Naive thymus-derived CD8-positive, alpha-beta T cell (primary cell): ENCODE measurements at places on chromosomes 7 and 10.

- no peak for DNase-seq
Measured at GRCh38 chr7:17772581-17773288, 167.6 kb downstream of the SNX13 start.

GRCh38 chr7:141876371-141876770 lies 35.1 kb upstream of the PRSS37 start:
- DNase-seq: no peak

GRCh38 chr7:2209146-2209960 lies 23.4 kb downstream of the MAD1L1 start:
- peak; percentile 30 for DNase-seq

GRCh38 chr7:115825456-115826115 lies 205.0 kb downstream of the TFEC start:
- DNase-seq: no peak

GRCh38 chr7:28953633-28954032 lies 4.5 kb downstream of the TRIL start:
- DNase-seq: no peak

GRCh38 chr7:29331163-29331562 lies 136.6 kb downstream of the CHN2 start:
- DNase-seq: no peak

DNA sequence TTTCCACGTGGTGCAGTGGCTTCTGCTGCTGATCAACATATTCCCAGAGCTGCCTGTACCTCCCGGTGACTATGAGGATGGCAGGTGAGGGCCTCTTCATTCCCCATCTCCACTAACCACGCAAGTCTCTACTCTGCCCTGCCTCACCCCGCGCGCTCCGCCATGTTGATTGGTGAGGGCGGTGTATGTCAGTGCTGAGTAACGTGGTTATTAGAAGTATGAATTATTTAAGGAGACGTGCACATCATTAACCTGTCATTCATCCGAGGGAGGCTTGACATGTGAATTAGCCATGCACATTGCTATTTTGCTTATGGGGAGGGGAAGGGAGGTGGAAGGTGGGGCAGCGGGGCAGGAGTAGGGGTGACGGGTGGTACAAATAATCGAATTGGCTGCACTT lies 138.6 kb downstream of the SORCS3 start:
- no peak for DNase-seq

GRCh38 chr10:118012952-118013525 lies 33.7 kb downstream of the RAB11FIP2 start:
- no peak for DNase-seq

DNA sequence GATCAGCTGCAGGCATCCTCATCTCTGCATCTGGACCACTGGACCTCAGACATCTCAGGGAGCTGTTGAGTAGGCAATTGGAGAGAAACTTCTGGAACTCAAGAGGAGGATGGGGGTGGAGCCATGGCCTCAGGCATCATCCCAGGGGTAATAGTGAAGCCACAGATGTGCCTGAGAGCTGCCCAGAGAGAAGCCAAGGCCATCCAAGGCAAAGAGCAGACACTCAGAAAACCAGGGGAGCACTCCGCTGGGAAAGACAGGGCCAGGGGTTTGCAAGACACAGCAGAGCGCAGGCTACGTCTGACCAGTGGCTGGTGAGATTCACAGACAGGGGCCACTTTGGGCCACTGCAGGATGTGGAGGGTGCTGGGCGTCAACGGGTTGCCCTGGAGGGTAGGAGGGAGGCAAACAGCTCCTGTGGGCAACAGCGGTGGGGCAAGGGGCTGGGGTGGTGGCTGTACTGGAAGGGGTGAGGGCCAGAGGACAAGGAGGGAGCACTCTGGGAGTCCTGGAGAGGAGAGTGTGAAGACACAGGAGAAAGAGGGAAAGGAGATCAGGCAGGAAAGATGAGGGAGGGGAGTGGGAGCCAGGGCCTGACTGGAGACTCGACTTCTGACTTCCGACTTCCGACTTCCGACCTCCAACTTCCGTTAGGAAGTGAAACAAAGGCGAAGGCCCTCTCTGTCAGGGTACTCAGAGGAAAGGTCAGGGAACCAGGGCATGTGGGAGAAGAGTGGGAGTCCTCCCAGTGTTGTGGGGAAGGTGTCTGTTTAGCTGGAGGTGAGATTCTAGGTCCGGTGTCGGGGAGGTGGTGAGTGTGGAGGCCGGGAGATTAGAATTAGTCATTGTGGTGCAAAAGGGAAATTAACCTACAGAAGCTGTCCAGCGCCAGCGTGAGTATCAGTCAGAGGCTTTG lies 69.7 kb upstream of the ANTXRL start:
- no peak for DNase-seq

- no peak for DNase-seq
Measured at GRCh38 chr7:74475243-74475986, 21.7 kb downstream of the GTF2IRD1 start.

DNA sequence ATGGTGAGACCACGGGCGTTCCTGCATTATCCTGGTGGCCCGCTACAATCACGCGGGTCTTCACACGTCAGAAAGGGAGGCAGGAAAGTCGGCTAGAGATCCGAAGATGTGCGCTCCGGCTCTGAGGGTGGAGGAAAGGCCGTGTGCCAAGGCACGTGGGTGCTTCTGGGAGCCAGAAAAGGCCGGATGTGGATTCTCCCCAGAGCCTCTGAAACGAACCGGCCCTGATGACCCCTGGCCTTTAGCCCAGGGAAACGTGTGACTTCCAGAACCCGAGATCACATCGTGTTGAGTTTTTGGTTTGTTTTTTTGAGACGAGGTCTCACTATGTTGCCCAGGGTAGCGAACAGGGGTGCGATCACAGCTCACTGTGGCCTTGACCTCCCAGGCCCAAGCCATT lies 244.2 kb downstream of the ELFN1 start:
- no peak for DNase-seq

- no peak for DNase-seq
Measured at GRCh38 chr10:74880041-74880440, 53.6 kb downstream of the KAT6B start.

GRCh38 chr7:142943706-142944268 lies 4.5 kb downstream of the LLCFC1 start:
- no peak for DNase-seq

GRCh38 chr7:131107337-131108211 lies 220.1 kb upstream of the MKLN1 start:
- DNase-seq: peak; percentile 70

DNA sequence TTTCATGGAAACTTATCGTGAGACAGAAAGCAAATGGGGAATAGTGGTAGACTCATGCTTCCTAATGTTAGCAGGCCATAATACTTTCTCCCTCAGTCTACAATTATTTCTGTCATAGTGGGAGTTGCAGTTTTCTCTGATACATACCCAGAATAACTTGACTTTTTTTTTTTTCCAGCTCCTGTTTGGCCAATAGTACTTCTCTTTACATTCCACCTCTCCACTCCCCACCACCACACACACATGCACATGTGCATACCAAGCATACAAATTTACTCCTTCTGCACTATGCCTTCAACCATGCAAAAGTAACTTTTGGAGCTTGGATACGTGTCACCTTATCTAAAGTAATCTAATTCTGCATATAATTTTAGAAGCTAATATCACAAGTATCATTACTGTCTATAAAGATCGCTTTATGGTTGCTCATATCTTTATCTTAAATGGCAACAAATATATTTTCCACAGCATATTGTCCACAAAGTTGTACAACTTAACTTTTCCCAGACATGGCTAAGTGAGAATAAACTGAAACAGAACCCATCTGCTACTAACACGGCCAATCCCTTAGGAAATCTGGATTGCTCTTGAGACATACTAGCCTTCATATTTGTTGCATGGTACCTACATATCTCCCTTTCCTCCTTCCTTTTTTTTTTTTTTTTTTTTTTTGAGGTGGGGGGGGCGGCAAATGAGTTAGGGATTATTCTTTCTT lies 49.0 kb downstream of the TES start:
- no peak for DNase-seq

DNA sequence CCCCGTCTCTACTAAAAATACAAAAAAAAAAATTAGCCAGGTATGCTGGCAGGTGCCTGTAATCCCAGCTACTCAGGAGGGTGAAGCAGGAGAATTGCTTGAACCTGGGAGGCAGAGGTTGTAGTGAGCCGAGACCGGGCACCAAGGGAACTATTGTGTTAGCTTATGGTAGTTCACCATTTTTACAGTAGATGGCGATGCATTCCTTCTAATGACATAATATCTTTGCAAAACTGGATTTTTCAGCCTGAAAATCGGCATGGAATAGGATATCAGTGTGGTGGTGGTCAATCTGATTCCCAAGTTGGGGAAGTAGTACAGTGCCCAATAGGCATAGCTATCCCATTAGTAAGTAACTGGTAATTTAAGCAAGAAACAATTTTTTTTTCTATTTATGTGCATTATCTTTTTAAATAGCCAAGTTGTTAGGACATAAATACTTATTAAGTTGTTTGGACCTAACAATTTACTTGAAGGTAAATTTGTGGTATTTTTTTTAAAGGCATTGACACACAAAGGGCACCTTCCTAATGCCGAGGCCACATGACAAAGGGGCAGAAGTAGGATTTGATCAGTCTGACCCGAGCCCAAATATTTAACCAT lies 17.6 kb upstream of the IMPDH1 start:
- no peak for DNase-seq

DNA sequence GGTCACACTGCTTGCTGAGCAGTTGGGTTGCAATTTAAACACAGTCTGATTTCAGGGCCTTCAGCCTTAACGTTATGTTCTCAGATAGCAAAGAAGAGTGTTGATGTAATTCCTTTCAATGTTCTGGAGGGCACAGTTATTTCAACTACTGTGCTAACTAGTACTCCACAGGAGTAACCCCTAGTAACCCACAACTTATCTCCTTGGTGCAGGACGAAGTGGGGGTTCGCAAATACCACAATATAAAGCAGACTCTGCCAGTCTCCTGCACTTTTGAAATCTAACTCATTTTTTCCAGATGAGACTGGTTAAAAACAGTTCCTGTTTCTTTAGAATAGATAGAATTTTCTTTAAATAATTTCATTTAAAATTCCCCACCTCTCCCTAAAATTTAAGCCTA lies 47.1 kb upstream of the NCAPG2 start:
- no peak for DNase-seq

DNA sequence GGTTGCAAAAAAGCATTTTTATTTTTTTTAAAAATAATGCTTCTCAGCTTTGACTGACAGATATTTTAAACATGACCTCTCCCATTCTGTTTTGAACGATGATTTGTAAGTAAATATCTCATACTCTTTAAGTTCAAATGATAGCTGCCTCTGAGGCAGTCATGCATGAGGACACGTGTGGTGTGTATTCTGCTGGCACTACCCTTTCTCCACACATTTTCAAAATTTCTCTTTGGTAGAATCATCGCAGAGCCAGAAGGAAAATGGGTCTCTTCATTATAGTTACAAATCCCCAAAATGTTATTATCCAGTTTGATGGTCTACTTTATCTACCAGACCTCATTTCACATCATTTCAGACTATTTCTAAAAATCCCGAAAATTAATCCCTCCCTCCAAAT lies 55.1 kb downstream of the FZD1 start:
- no peak for DNase-seq

GRCh38 chr10:132404169-132404880 lies 7.3 kb downstream of the PWWP2B start:
- DNase-seq: no peak

DNA sequence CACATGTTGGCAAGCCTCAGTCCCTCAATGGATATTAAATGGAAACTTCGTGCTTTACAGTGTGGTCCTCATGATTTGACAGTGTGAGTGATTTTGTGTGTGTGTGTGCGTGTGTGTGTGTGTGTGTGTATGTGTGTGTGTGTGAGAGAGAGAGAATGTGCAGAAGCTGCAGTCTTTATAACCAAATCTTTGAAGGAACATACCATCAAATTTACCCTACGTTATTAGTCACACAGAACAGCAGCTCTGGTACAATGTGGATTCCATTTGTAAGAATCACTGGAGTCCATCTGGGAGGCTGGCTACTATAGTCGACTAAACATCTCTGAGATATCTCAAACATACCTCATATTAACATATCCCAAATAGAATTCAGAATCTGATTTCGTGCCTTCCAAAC lies 928.0 kb upstream of the POT1 start:
- DNase-seq: no peak

DNA sequence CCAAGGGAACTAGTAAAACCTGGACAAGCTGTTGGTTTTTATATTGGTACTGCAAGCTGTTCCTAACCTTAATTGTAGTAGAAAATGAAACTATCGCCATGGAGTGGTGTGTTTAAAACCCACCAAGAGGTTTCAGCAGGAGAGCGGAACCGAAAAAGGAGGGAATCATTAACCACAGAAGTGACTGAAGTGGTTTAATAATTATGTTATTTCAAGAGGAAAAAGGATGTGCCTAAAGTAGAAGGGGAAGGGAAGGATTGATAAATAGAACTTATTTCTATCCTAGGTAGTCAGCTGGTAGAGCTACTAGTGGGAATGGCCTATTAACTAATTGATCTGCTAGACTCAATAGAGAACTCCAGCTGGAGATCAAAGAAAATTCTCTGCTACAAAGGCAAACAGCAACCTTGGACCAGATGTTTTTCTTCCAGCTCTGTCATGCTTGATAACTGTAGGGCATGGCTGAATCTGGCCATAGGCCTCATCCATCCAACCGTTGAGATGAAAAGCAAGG lies 91.8 kb downstream of the BAMBI start:
- no peak for DNase-seq

DNA sequence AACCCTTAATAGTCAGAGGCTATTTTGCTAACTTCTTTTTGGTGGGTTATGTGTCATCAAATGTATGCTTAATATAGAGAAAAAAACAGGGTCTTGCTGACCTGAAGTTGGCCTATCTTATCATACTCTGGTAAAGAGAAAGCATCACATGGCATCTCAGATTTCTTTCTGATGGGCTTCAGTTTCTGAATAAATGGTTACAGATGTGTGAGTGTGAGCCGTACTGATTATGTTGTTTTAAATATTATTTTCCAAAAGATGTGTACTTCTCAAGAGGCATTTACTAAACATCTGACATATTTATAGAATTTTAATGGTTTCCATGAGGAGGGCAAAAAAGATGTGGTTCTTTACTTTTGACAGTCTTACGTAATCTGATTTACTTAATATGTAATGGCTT lies 28.4 kb downstream of the BBS9 start:
- DNase-seq: no peak

DNA sequence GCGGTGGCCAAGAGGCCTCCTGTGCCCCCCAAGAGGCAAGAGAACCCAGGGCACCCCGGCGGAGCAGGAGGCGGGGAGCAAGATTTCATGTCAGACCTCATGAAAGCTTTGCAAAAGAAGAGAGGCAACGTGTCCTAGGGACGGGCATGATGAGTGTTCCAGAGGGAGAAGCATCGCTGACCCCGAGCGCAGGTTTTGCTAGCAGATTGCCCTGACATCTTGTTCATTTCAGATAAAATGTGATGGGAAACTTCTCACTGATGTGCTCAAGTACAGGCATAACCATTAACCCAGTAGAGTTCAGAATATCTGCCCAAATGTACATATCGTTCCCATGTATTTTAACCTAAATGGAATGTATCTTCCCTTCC lies 129.2 kb downstream of the APBB1IP start:
- DNase-seq: no peak
